ENCODE measurements at places on chromosomes 7 and 10. TPM values are rescaled to one million over a fixed set of nuclear protein-coding genes. Genes with fewer than 3 reads are reported as not detected.
A peak's percentile ranks its signal among the peaks of the same experiment; 100 is the strongest.

DNA sequence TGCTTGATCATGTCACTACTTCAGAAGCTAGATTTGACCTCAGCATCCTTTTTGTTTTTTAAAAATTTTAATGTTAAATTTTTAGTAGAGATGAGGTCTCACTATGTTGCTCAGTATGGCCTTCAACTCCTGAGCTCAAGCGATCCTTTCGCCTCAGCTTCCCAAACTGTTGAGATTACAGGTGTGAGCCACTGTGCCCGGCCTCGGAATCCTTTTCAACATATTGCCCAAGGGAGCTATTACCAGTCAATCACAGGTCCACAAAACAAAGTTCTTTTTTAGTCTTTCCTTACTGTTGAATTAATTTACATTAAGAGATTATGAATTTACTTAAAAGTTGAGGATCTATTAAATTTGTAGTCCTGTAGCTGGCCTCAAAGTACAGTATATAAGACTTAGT lies 37.7 kb downstream of the CCSER2 start:
- H3K36me3 ChIP-seq = peaks cover 17% of the 10 kb centered on the region
- peaks cover 33% of the 10 kb centered on the region for H3K4me1 ChIP-seq
- DNase-seq = no peak
- H3K4me3 ChIP-seq = no peak overlapping the region
- no peaks in the 10 kb centered on the region for H3K27me3 ChIP-seq

- H3K27ac ChIP-seq = no peak overlapping the region
- no peak overlapping the region for H3K4me3 ChIP-seq
- no peaks in the 10 kb centered on the region for H3K4me1 ChIP-seq
Observed at GRCh38 chr7:31893365-31893764, 176.8 kb downstream of the PDE1C start.

CTAGE15 gene
- 0.91 TPM for total RNA-seq

DNA sequence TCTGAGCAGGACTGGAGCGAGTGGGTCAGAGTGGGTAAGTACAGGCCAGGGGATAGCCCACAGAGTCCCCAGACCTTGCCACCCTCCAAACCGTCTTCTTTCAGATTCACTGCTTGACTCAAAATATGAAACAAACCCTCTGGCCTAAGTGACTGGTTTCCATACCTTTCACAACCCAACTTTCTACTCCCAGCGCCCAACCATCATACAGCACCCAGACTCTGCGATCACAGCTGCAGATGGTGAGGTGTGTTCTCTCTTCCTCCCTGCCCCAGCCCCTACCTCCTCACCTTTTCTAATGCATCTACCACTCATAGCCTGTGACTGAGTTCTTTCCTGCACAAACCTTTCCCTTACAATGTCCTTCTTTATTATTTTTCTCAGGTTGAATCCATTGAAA lies 92.0 kb upstream of the CELF2 start:
- peaks cover 15% of the 10 kb centered on the region for H3K27me3 ChIP-seq
- H3K4me3 ChIP-seq = no peak overlapping the region
- H3K4me1 ChIP-seq = no peaks in the 10 kb centered on the region
- H3K36me3 ChIP-seq = no peaks in the 10 kb centered on the region
- DNase-seq = no peak
- H3K27ac ChIP-seq = no peak overlapping the region

- no peak for DNase-seq
- H3K4me1 ChIP-seq = peaks cover 17% of the 10 kb centered on the region
- no peaks in the 10 kb centered on the region for H3K27me3 ChIP-seq
- peak overlapping the region; percentile 87 for H3K27ac ChIP-seq
- peaks cover 16% of the 10 kb centered on the region for H3K36me3 ChIP-seq
Observed at GRCh38 chr10:97399843-97400545, 1.1 kb downstream of the RRP12 start.

NYAP1 gene
- total RNA-seq = 0.37 TPM

DNA sequence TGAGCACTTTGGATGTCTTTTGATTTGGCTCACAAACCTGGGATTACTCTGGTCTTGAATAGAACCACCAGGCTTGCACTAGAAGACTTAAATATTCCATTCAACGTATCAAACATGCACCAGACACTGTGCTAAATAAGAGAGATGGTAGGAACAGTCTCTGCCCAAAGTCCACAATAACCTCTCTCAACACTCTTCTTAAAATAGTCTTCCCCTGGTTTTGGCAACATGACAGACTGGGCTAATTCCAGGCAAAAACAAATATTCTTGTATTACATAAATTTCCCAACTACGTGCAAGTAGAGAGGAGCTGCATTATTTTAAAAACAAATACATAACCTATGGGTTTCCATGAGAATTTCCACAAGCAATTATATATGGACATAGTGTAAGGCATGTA lies 64.8 kb upstream of the PAPSS2 start:
- H3K36me3 ChIP-seq = no peaks in the 10 kb centered on the region
- H3K27ac ChIP-seq = no peak overlapping the region
- peaks cover 6% of the 10 kb centered on the region for H3K27me3 ChIP-seq
- no peak for DNase-seq
- H3K4me3 ChIP-seq = no peak overlapping the region

DNA sequence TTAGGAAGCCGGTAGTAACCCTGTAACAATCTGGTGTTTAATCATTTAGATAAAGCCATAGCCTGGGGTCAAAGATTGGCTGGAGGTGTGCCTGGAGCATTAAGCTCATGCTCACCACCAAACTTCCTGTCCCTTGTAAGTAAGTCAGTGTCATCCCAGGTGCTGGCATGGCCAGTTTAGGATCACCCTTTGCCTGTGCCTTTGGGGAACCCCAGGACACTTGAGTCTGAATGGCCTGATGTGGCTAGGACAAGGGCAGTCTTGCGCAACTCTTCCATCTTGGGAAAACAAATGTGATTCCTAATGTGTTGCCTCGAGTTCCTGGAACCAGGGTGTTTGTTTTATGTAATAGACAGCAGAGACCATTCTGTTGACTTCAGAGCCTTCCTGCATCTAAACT lies 154.8 kb downstream of the GRK5 start:
- no peak for DNase-seq
- no peak overlapping the region for H3K4me3 ChIP-seq
- peaks cover 18% of the 10 kb centered on the region for H3K36me3 ChIP-seq
- H3K4me1 ChIP-seq = peaks cover 27% of the 10 kb centered on the region

CALCR gene
- not detected for total RNA-seq

- peaks cover 24% of the 10 kb centered on the region for H3K4me1 ChIP-seq
- no peak overlapping the region for H3K4me3 ChIP-seq
- peaks cover 4% of the 10 kb centered on the region for H3K27me3 ChIP-seq
Observed at GRCh38 chr10:287814-288213, 152.6 kb downstream of the ZMYND11 start.

HOXA5 gene
- not detected for total RNA-seq

MEST gene
- total RNA-seq = 9.1 TPM

- H3K27ac ChIP-seq = no peak within 1 kb of the TSS
- peak within 1 kb of the TSS; percentile 65 for H3K4me3 ChIP-seq
- H3K27me3 ChIP-seq = peaks cover 10% of the 10 kb centered on the region
- H3K36me3 ChIP-seq = no peaks in the 10 kb centered on the region
- DNase-seq = no peak
- H3K4me1 ChIP-seq = no peaks in the 10 kb centered on the region
Observed at GRCh38 chr10:132065491-132066105, at the start of gene JAKMIP3. Gene JAKMIP3, plus strand, starts transcription at chr10:132065946. Its CDS starts 38,863 bp downstream, at chr10:132104809.

- H3K27ac ChIP-seq = no peak overlapping the region
- peaks cover 6% of the 10 kb centered on the region for H3K27me3 ChIP-seq
- no peak for DNase-seq
- H3K4me3 ChIP-seq = no peak overlapping the region
- H3K4me1 ChIP-seq = peaks cover 15% of the 10 kb centered on the region
- H3K36me3 ChIP-seq = no peaks in the 10 kb centered on the region
Observed at GRCh38 chr7:44263326-44264082, 61.9 kb downstream of the CAMK2B start.

GRCh38 chr10:48481385-48481784 lies 123.5 kb downstream of the ARHGAP22 start:
- peaks cover 16% of the 10 kb centered on the region for H3K27me3 ChIP-seq
- H3K4me3 ChIP-seq = no peak overlapping the region
- H3K36me3 ChIP-seq = no peaks in the 10 kb centered on the region
- no peak for DNase-seq
- H3K4me1 ChIP-seq = no peaks in the 10 kb centered on the region
- H3K27ac ChIP-seq = no peak overlapping the region

DNA sequence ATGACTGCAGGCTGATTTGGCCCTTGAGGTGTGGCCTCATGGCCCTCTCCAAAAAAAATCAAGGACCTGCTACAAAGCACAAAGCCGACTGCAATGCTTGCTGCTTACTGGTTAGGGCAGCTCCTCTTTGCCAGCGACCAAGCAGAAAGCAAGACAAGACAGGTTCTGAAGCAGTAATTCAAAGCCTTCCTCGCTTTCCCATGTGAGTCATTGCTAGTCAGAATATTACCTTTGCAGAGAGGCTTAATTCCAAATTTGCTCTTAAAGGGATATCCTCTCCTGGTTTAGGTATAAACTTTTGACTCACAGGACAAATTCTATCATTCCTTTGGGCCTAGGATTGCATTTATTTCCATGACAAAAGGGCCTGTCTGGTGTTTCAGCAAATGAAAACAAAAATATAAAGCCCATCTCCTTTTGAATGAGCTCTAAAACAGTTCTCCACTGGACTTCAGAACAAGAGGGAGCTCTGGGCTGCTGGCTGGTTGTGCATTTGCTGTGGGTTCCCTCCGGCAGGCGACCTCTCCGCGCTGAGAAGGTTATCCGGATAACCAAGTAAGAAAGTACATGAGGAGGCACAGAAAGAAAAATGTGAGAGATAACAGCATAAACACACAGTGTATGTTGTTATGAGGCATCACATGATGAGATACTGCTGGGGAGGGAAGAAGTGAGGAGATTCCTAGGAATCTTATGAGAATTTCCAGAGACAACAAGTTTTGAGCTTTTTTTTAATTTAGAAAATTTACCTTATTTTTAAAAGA lies 90.8 kb downstream of the EGFR start:
- H3K4me1 ChIP-seq = no peaks in the 10 kb centered on the region
- no peak overlapping the region for H3K4me3 ChIP-seq
- H3K27me3 ChIP-seq = peaks cover 10% of the 10 kb centered on the region
- H3K27ac ChIP-seq = no peak overlapping the region
- no peaks in the 10 kb centered on the region for H3K36me3 ChIP-seq

DNA sequence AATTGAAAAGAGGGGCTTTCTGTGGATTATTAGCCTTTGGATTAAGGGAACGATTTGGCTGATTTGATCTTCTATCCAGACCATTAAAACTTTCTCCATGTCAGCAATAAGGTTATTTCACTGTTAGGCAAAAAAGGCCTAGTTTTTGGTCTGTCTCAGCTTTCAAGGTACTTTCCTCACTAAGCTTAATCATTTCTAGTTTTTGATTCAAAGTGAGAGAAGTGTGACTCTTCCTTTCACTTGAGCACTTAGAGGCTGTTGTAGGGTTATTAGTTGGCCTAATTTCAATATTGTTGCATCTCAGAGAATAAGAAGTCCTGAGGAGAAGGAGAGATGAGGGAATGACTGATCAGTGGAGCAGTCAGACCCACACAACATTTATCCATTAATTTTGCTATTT lies 596.0 kb upstream of the TPK1 start:
- DNase-seq = no peak
- H3K27me3 ChIP-seq = no peaks in the 10 kb centered on the region
- no peaks in the 10 kb centered on the region for H3K4me1 ChIP-seq
- no peak overlapping the region for H3K4me3 ChIP-seq
- no peak overlapping the region for H3K27ac ChIP-seq
- H3K36me3 ChIP-seq = no peaks in the 10 kb centered on the region

HGF gene
- not detected for total RNA-seq

GRCh38 chr7:55092186-55092974 lies 73.6 kb downstream of the EGFR start:
- no peaks in the 10 kb centered on the region for H3K36me3 ChIP-seq
- DNase-seq = no peak
- H3K4me1 ChIP-seq = peaks cover 7% of the 10 kb centered on the region
- H3K27ac ChIP-seq = no peak overlapping the region
- peaks cover 20% of the 10 kb centered on the region for H3K27me3 ChIP-seq
- H3K4me3 ChIP-seq = no peak overlapping the region

KCNMA1 gene
- total RNA-seq = not detected

- H3K36me3 ChIP-seq = no peaks in the 10 kb centered on the region
- no peaks in the 10 kb centered on the region for H3K4me1 ChIP-seq
- H3K4me3 ChIP-seq = no peak overlapping the region
- no peak overlapping the region for H3K27ac ChIP-seq
Observed at GRCh38 chr10:68284062-68285001, 47.5 kb upstream of the HNRNPH3 start.

GPER1 gene
- total RNA-seq = not detected

MICU1 gene
- total RNA-seq = 28.4 TPM

DNA sequence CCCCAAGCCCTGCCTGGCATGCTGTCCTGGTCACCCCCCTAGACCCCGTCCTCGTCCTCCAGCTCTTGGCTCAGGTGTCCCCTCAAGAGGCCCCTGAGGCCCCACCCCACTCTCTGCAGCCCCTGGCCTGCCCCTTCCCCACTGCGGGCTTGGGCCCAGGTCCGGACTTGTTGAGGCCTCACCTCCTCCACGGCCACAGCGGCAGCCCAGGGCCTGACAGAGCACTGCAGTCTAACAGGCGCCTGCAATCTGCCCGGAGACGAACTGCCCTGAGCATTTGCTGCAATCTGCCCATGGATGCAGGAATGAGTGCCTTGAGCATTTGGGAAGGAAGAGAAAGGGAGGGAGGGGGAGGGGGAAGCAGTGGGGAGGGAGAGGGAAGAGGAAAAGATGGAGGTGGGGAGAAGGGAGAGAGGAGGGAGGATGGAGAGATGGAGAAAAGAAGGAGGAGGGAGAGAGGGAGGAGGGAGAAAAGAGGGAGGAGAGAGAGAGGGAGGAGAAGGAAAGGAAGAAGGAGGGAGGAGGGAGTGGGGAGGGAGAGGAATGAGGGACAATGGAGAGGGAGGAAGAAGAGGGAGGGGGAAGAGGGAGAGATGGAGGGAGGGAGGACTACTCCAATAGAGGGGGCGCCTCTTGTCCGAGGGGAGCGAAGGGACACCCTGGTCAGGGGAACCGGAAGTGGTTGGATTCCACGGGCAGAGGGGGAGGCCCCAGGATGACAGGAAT lies 73.9 kb downstream of the PDGFA start:
- H3K36me3 ChIP-seq = no peaks in the 10 kb centered on the region
- H3K27ac ChIP-seq = no peak overlapping the region
- no peak for DNase-seq
- no peak overlapping the region for H3K4me3 ChIP-seq

GRCh38 chr10:126036515-126036914 lies 140.2 kb downstream of the FANK1 start:
- H3K36me3 ChIP-seq = no peaks in the 10 kb centered on the region
- DNase-seq = no peak
- H3K27ac ChIP-seq = no peak overlapping the region
- no peaks in the 10 kb centered on the region for H3K4me1 ChIP-seq
- H3K4me3 ChIP-seq = no peak overlapping the region
- no peaks in the 10 kb centered on the region for H3K27me3 ChIP-seq

Data from activated T-helper 1 cell treated with anti-CD3 and anti-CD28 coated beads, Interleukin-12 subunit alpha, Interleukin-12 subunit beta, Interleukin-2, Interleukin-4 antibody, amounts not matched to agents 30 ng/mL and 10 ng/mL and 1 ng/mL, durations not matched to agents 14 hours and 24 hours and 36 hours (primary cell).